Suppressor macrophage treated with lipopolysaccharide for 4 hours (primary cell): ENCODE measurements at places on chromosomes 7 and 10.
A peak's percentile ranks its signal among the peaks of the same experiment; 100 is the strongest.

DNA sequence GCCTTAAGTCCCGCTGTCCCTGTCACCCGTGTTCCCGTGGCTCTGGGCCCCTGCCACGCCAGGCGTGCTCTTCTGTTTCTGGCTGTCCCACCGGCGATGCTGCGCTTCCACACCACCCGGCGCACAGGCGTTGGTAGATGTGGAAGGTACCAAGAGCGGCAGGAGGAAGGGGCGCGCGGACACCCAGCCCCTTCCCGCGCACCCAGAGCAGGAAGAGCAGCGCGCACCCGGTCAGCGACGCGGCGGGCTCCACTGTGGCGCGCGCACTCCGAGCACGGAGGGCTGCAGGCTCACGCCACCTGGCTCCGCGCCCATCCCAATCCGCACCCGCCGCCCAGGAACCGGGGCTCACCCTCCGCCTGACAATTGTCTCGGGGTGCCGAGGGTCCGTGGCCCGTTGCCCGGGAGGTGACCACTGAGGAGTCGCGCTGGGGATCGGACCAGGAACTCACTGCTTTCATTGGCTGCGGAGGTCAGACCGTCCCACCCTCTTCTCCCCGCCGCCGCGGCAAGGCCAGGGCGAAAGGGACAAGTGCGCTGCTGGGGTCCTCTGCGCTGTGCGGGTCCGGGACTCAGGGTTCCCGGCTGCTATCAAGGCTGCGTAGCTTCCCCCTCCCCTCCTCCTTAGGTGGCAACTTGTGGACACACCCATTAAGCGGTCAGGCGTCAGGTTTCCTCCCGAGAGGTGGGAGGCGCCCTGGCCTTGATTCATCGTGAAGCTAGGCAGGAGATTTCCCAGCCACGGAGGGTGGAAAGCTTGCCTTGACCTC lies 121.6 kb upstream of the ZNF92 start:
- no peak for DNase-seq

GRCh38 chr7:37153376-37153775 lies 295.3 kb downstream of the ELMO1 start:
- DNase-seq, result no peak

DNA sequence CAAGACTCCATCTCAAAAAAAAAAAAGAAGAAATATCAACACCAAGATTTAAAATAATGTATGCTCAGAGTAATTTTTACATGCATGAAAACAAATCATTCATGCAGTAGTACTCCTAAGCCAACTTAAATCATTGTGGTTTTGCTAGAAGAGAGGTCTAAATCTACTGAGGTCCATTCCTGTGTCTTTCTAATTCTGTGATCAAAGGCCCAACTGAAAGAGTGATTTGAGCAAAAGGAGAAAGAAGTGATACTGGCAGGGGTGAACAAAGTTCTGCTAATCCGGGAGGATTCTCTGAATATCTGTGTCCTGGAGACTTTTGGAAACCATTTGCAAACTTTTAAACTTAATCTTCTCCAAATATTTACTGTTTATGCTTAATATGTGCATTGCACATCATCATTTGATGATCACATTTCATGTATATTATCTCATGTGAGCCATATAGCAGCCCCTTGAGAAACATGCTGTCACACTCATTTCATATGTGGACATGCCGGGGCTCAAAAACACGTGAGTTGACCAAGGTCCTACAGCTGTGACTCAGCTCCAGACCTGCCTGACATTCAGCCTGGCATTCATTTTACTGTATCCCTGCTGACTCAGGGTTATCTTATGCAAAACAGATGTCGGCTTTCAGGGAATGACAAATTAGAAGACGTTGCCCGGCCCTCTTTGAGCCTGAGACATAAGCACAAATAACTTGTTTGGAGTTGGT lies 76.4 kb downstream of the FAM107B start:
- DNase-seq, result no peak

DNA sequence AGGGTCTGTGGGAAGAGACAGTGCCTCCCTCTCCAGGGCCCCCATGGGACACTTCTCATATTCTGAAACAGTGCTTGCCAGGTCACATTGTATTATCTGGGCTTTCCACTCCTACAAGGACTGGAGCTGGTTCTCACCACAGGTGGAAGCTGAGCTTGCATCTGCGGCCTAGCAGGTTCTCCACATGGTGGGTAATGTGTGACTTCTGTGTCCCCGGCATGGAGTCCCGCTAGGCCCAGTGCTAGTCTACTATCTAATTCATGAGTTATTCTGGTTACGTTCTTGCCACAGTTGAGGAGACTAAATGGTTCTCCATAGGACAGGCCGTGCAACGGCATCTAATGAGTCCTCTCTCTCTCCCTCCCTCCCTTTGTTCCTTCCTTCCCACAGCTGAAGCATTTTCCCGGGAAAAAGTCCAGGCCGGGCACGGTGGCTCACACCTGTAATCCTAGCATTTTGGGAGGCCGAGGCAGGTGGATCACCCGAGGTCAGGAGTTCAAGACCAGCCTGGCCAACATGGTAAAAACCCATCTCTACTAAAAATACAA lies 27.7 kb downstream of the PRLHR start:
- DNase-seq, result no peak

DNA sequence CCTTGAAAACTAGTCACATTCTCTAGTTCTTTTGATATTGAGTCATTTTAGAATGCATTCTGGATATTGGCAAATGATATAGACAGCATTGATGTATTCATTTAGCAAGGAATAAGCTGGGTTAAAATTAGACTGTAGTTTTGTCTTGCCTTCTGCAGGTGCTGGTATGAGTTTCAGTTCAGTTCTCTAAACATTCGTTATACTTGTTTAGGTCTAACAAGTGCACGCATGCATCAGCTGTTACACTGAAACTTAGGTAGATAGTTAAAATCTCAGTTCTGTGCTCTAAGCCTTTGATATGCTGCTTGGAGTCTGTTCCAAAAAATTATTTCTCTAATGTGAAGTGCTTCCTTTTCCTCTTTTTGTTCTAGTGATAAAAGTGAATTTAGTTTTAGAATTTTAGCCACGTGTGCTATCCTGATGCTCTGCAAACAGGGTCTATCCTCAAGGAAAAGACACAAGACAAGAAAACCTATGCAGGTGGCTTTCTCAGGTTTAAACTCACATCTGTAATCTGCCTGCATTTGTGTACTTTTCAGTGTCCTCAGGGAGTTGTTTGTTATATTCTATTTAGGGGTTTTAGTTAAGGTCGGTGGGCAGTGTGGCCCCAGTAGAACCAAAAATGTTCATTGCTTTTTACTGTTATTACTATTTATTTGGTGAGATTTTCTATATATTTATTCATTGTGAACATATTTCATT lies 409.0 kb downstream of the CDC14C start:
- no peak for DNase-seq

- DNase-seq, result no peak
Measured at GRCh38 chr7:79936281-79936983, 198.2 kb upstream of the GNAI1 start.

DNA sequence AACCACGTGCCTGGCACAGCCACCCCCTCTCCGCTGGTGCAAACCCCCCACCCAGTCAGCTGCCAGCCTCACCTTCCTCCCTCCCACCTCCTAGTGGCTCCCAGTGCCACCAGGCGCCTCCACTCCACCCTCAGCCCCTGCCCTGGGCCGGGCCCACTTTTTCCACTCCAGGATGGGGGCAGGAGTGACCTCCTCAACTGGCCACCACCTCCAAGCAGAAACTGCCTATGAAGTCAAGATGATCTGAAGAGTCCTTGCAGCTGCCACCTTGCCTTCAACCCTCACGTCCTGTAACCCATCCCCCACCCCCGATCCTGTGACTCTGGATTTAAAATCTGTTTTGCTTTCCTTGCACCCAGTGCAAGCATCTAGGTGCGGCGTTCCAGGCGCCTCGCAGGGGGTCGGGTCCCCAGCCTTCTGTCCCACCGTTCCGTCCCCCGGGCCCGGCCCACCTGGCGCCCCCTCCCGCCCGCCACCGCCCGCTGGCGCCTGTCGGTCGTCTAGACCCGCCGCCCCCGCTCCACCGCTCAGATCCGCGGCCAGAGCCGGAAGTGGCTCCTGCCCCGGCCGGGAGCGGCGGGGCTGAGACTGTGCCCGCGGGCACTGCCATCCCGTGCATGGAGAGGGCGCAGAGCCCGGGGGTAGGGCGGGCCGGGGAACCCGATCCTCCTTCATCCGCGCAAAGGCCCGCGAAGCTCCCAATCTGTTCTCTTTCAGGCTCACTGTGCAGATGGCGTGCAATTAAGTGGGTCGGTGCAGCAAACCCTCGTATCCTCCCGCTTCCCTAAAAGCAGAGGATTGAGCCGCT lies 51.2 kb upstream of the GTF2I start:
- peak; percentile 56 for DNase-seq

DNA sequence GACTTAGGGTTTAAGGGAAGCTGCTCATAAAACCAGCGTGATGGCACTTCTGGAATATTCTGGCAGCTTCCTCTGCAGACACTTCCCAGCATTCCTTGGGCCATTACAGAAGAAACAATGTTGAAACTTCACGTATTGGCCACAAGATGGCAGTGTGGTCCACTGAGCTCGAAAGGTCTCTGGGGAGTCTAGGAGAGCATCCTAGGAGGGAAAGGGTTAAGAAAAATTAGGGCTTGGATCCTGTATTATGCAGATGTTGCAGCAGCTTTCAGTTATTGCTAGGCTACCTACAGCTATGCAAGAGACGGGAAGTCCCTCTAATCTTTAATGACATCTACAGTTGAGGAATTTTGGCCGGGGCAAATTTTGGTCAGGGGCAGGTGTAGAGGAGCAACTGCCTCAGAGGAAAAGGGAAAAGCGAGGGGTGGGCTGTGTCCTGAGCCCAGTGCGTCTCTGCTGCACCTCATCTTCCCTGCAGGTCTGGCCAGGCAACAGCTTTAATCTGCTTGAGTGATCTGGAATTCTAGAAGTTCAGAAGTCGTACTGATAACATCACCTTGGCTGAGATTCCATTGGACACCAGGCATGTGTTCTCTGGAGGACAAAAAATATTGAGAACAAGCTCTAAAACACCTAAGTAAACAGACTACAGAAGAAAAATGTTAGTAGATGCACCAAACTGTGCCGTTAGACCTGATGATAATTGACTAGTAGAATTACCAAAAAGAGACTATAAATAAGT lies 220.8 kb upstream of the PRSS58 start:
- peak; percentile 54 for DNase-seq

- DNase-seq, result no peak
Measured at GRCh38 chr7:441684-442421, 77.8 kb downstream of the PDGFA start.

DNA sequence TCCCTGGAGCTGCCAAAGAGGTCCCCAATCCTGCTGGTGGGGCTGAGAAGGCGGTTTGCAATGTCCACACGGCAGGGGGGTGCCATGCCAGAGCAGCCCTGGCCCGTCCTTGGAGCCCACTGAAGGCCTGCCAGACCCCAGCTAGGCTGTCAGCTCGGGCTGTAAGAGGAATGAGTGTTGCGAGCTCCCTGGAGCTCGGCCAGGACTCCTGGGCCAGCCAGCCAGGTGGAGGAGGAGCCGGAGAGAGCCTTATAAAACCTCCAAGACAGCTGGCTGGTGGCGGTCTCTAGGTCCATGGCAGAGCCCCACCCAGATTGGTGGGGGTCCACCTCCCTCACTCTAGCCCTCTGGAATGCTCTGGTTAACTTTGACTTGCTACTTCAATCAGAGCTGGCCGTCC lies 55.1 kb upstream of the CALN1 start:
- no peak for DNase-seq

- DNase-seq, result no peak
Measured at GRCh38 chr7:42722716-42723115, 189.2 kb downstream of the C7orf25 start.

DNA sequence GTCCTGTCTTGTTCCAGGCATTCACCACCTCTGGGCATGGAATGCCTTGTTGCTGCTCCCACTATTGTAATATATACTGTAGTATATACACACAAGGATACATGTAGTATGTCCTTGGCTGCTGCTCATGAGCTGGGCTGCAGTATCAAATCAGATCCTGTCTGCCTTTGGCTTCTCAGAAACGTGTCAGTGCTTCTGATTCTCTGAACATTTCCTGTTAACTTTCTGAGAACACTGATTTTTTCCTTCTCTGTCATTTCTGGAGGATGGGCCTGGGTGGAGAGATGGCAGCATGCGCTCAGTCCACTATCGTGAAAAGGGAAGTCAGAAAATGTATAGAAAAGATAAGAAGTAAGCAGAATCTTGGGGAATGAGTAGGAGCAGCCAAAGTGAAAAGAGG lies 12.2 kb downstream of the SFTPA2 start:
- DNase-seq, result peak; percentile 4

DNA sequence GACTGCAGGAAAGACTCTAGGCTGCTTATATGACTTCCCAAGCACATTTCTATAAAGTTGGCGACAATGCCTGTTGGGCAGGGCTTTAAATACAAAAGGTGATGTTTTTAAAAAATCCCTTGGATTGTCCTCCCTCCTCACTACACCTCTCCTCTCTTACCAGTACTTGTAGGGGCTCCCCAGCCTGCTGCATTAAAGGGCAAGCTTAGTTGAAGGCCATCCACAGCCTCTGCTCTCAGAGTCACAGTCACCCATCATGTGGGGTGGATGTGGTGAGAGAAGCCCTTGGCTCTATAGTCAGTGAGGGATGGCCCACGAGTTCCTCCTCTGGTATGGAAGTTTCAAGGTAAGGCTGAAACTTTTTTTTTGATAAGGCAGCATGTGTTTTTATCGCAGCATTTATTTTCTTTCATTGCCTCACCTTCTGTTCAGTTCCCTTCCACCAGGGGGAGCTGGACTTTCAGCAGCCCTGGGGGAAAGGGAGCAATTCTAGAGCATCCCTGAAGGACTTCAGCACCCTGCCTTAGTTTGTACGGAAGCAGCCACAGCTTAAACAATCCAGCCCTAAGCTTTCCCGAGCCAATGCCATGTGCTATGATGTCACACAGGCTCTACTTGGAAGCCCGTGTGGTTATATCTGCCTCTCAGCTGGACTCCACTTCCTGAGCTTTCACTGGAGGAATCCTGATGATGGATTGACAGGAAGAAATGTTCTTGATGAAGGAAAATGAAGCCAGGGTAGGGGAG lies 131.9 kb downstream of the CALCR start:
- peak; percentile 50 for DNase-seq

DNA sequence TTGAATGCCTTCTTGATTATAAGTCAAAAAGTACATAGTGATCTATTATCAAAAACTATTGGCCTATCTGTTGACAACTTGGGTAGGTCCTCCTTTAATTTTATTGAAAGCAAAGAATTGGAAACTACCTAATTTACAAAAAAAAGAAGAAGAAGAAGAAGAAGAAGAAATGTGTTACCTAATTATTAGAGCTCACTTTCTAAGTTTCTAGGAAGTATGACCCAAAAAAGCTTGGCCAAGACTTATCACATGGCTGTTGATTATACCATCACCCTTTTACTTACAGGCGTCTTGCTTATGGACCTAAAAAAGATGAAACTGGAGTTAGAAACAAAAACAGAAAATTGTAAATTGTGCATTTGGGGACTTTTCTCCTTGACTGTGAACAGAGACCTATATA lies 81.8 kb upstream of the PIK3CG start:
- peak; percentile 66 for DNase-seq
